H9 (cell line): ENCODE measurements at places on chromosomes 7 and 10. TPM values are rescaled to one million over a fixed set of nuclear protein-coding genes. Genes with fewer than 3 reads are reported as not detected.

ASB10 gene
- total RNA-seq = not detected in 2 replicates

ZNF22 gene
- 36.9 and 37.6 TPM in 2 replicates for total RNA-seq

WDR86 gene
- total RNA-seq = 8.1 and 9.4 TPM in 2 replicates

TAS2R4 gene
- 0.55 and 0.66 TPM in 2 replicates for total RNA-seq

FRMPD2 gene
- 0.44 and 0.48 TPM in 2 replicates for total RNA-seq

EPO gene
- total RNA-seq = 0.33 and 0.44 TPM in 2 replicates

KCNK18 gene
- total RNA-seq = not detected in 2 replicates

PDE6C gene
- total RNA-seq = not detected in 2 replicates

COX15 gene
- total RNA-seq = 34.2 and 37.1 TPM in 2 replicates

GRCh38 chr7:70694971-70695794 is 436.8 kb upstream of the GALNT17 start:
- H3K27ac ChIP-seq = no peak overlapping the region
- peaks cover 2% of the 10 kb centered on the region for H3K36me3 ChIP-seq
- no peak for DNase-seq
- H3K4me1 ChIP-seq = peaks cover 4% of the 10 kb centered on the region; the same call in 1 of the 2 replicates
- peaks cover 8% of the 10 kb centered on the region; the same call in 1 of the 2 replicates for H3K27me3 ChIP-seq

GRCh38 chr7:103727982-103728610 is 261.4 kb downstream of the RELN start:
- H3K27ac ChIP-seq = no peak overlapping the region
- DNase-seq = no peak
- no peaks in the 10 kb centered on the region for H3K4me1 ChIP-seq

- DNase-seq = no peak
- no peak overlapping the region for H3K27ac ChIP-seq
- H3K4me3 ChIP-seq = no peak overlapping the region
- H3K4me1 ChIP-seq = peaks cover 9% of the 10 kb centered on the region; the same call in 1 of the 2 replicates
Measured at GRCh38 chr7:72268796-72269195, 143.3 kb downstream of the CALN1 start.

DNA sequence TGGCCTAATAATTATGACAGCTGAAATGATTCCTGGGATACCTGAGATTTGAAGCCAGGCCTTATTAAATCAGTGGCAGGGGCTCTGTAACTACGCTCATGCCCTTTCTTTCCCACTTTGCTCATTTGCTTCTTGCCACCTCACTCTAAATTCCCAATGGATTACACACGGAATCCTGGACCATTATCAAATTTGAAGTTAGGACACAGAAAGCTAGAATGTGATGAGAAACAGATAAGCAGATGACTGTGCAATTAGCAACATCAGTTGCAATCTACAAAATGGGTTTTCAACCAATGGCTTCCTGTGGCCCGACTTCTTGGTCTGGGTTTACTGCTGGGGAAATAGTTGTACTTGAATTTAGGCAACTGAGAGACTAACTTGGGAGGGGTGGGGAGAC is 374.3 kb downstream of the INHBA start:
- no peak for DNase-seq
- no peaks in the 10 kb centered on the region for H3K4me1 ChIP-seq
- H3K27me3 ChIP-seq = no peaks in the 10 kb centered on the region
- no peak overlapping the region for H3K4me3 ChIP-seq
- H3K27ac ChIP-seq = no peak overlapping the region

DNA sequence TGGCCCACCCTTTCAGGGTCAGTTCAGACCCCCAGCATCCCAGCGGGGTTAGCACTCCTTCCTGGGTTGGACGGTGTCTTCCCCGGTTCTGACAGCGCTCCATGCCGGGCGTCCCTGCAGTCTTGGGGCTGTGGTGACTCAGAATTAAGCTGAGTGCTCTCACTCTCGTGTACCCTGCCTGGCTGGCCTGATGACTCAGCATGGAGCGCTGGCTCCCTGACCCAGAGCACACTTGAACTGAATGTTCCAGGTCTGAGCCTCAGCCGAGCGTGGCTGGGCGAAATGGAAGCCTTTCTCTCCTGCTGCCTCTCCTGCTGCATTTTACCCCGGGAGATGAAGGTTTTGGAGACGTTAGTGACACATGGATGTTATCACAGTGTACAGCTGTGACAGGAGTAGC is 7.1 kb downstream of the BAG3 start:
- DNase-seq = peak; percentile 57
- no peak overlapping the region for H3K4me3 ChIP-seq
- H3K36me3 ChIP-seq = peaks cover 10% of the 10 kb centered on the region
- H3K27me3 ChIP-seq = no peaks in the 10 kb centered on the region

DNA sequence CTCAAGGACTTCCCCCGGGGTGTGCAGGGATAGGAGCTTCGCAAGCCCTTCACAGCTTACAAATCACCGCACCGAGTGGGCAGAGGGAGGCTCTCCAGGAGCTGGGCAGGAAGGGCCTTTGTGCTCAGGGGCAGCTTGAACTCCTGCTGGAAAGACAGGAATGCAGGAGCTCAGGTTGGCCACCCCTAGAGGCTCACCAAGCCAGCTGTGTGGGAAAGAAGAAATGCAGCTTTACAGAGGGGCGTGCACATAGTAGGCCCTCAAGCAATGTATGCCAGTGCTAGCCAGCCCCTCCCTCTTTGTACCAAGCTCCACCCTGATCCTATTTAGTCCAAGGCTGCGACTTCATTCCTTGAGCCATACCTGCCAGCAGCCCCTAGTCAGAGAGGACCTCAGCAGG is 26.1 kb downstream of the STRA8 start:
- no peak overlapping the region for H3K27ac ChIP-seq
- H3K36me3 ChIP-seq = no peaks in the 10 kb centered on the region
- no peaks in the 10 kb centered on the region for H3K27me3 ChIP-seq
- H3K4me3 ChIP-seq = no peak overlapping the region
- no peak for DNase-seq

- H3K27ac ChIP-seq = no peak overlapping the region
- DNase-seq = peak; percentile 59
- H3K4me1 ChIP-seq = peaks cover 2% of the 10 kb centered on the region; the same call in 1 of the 2 replicates
- H3K27me3 ChIP-seq = no peaks in the 10 kb centered on the region
- no peak overlapping the region for H3K4me3 ChIP-seq
Measured at GRCh38 chr7:22184549-22185199, 172.3 kb downstream of the RAPGEF5 start.

- no peak overlapping the region for H3K27ac ChIP-seq
- no peaks in the 10 kb centered on the region for H3K27me3 ChIP-seq
- no peak overlapping the region for H3K4me3 ChIP-seq
- no peaks in the 10 kb centered on the region for H3K4me1 ChIP-seq
- no peaks in the 10 kb centered on the region for H3K36me3 ChIP-seq
Measured at GRCh38 chr7:149811831-149812490, 26.2 kb upstream of the ZNF862 start.

- DNase-seq = no peak
- no peak overlapping the region for H3K4me3 ChIP-seq
- H3K4me1 ChIP-seq = no peaks in the 10 kb centered on the region
- H3K27ac ChIP-seq = no peak overlapping the region
Measured at GRCh38 chr7:36190447-36191291, 37.6 kb downstream of the EEPD1 start.

GRCh38 chr10:110170142-110170971 is 37.0 kb upstream of the MXI1 start:
- DNase-seq = peak; percentile 64
- H3K4me3 ChIP-seq = no peak overlapping the region
- peaks cover 2% of the 10 kb centered on the region; the same call in 1 of the 2 replicates for H3K4me1 ChIP-seq
- H3K27me3 ChIP-seq = peaks cover 82% of the 10 kb centered on the region
- H3K27ac ChIP-seq = no peak overlapping the region
- H3K36me3 ChIP-seq = no peaks in the 10 kb centered on the region

- no peak overlapping the region for H3K27ac ChIP-seq
- no peaks in the 10 kb centered on the region for H3K4me1 ChIP-seq
- H3K27me3 ChIP-seq = no peaks in the 10 kb centered on the region
- no peak overlapping the region for H3K4me3 ChIP-seq
- no peaks in the 10 kb centered on the region; the same call in 1 of the 3 replicates for H3K36me3 ChIP-seq
Measured at GRCh38 chr10:124210263-124210662, 116.9 kb upstream of the CHST15 start.

DNA sequence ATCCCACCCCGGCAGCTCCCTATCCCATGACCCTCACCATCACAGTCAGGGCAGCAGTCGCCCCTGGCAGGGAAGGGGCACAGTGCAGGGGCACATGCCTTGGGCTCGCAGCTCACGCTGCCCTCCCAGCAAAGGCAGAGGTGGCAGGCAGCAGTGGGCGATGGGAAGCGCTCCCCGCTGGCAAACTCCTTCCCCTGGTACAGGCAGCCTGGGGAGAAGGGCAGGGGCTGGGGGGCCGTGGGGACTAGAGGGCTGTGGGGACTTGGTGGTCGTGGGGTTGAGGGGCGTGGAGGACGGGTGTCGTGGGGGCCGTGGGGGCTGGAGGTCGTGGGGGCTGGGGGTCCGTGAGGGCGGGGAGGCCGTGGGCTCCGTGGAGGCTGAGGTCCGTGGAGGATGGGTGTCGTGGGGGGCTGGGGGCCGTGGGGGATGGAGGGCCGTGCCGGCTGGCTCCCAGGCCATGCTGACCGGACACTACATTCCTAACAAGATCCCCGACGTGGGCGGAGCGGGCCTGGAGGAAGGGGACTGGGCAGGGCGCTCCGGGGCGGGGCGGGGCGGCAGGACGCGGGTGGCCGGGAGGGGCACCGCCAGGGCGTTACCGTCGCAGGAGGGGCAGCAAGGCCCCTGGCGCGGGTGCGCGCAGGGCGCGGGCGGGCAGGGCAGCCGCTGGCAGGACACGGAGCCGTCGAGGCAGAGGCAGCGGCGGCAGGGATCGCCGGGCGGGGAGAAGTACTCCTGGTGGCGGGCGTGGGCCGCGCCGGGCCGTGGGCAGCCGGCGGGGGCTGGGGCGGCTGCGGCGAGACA is 20.0 kb downstream of the KCP start:
- H3K27me3 ChIP-seq = no peaks in the 10 kb centered on the region
- H3K27ac ChIP-seq = no peak overlapping the region
- DNase-seq = peak; percentile 60
- no peaks in the 10 kb centered on the region for H3K4me1 ChIP-seq
- H3K4me3 ChIP-seq = peak overlapping the region; percentile 59; the same call in 2 of the 3 replicates

GRCh38 chr7:137967143-137968018 is 34.5 kb downstream of the CREB3L2 start:
- no peak overlapping the region for H3K4me3 ChIP-seq
- H3K4me1 ChIP-seq = peaks cover 13% of the 10 kb centered on the region; the same call in 1 of the 2 replicates
- H3K27me3 ChIP-seq = no peaks in the 10 kb centered on the region
- peaks cover 25% of the 10 kb centered on the region for H3K36me3 ChIP-seq
- peak; percentile 36 for DNase-seq
- H3K27ac ChIP-seq = no peak overlapping the region

DNA sequence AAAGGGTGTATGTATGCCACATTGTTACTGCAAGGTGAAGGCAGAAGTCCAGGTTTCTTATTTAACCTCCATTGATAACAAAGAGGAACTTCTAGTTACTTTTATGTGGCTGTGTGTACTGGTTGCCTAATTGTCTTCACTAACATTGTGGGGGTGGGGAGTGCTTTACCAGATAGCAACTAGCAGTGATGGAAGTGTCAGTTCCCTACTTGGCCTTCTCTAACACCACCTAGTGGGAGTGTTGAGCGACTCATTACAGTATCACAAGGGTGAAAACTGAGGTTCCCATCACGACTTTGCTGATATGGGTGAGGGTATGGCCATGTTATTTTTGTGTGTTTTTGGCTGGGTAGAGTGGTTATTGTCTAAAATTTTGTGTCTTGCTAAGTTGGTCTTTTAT is 274.4 kb downstream of the THSD7A start:
- peak; percentile 75 for DNase-seq

GRCh38 chr10:35578618-35578956 is 26.6 kb upstream of the GJD4 start:
- H3K4me3 ChIP-seq = no peak overlapping the region
- H3K4me1 ChIP-seq = no peaks in the 10 kb centered on the region
- H3K27ac ChIP-seq = no peak overlapping the region
- DNase-seq = no peak

DNA sequence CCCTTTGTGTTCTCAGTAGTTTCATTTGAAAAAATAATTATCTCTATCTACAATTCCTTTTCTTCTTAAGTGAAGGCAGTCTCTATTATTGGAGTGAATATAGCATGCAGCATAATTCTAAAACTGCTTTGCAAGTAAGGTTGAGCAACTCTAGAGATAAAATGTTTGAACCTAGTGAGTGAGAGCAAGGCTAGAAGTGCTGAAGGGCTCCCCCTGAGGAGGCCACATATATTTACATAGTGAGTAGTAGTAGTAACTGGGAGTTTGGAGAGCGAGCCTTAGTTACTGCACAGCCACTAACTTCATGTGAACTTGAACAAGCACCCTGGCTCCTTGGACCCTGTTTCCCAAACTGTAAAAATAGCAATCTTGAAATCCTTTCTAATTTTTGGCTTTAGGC is 141.5 kb upstream of the DKK1 start:
- no peak for DNase-seq
- no peaks in the 10 kb centered on the region for H3K27me3 ChIP-seq
- no peak overlapping the region for H3K27ac ChIP-seq
- peaks cover 3% of the 10 kb centered on the region; the same call in 1 of the 2 replicates for H3K4me1 ChIP-seq
- H3K4me3 ChIP-seq = no peak overlapping the region

- H3K27me3 ChIP-seq = no peaks in the 10 kb centered on the region
- H3K4me1 ChIP-seq = no peaks in the 10 kb centered on the region
- no peak overlapping the region for H3K4me3 ChIP-seq
- H3K27ac ChIP-seq = no peak overlapping the region
Measured at GRCh38 chr10:69051303-69051702, 36.6 kb upstream of the SRGN start.

DNA sequence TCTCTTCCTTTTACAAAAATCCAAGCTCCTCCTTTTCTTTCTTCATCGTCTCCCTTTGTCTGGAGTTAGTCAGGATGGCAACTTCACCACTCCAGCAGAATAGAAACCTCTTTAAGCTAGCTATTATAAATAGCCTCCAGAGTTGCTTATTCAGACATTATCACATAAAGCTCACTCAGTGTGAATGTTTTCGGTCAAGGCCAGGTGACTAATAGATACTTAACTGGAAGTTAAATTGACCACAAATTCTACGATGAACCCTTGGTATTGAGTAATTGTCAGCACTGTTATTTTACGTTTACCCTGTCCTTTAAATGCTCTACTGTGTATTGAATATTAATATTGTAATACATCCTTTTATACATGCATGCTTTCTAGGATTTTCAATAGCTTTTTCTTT is 340.4 kb downstream of the OTUD1 start:
- no peaks in the 10 kb centered on the region for H3K27me3 ChIP-seq
- H3K4me3 ChIP-seq = no peak overlapping the region
- H3K27ac ChIP-seq = no peak overlapping the region
- no peak for DNase-seq

- no peak overlapping the region for H3K27ac ChIP-seq
- no peak overlapping the region for H3K4me3 ChIP-seq
- no peak for DNase-seq
- no peaks in the 10 kb centered on the region for H3K27me3 ChIP-seq
- no peaks in the 10 kb centered on the region for H3K36me3 ChIP-seq
Measured at GRCh38 chr7:80661729-80662128, 23.3 kb downstream of the CD36 start.
